T-helper 17 cell (primary cell): ENCODE measurements at places on chromosomes 2 and 18.

DNA sequence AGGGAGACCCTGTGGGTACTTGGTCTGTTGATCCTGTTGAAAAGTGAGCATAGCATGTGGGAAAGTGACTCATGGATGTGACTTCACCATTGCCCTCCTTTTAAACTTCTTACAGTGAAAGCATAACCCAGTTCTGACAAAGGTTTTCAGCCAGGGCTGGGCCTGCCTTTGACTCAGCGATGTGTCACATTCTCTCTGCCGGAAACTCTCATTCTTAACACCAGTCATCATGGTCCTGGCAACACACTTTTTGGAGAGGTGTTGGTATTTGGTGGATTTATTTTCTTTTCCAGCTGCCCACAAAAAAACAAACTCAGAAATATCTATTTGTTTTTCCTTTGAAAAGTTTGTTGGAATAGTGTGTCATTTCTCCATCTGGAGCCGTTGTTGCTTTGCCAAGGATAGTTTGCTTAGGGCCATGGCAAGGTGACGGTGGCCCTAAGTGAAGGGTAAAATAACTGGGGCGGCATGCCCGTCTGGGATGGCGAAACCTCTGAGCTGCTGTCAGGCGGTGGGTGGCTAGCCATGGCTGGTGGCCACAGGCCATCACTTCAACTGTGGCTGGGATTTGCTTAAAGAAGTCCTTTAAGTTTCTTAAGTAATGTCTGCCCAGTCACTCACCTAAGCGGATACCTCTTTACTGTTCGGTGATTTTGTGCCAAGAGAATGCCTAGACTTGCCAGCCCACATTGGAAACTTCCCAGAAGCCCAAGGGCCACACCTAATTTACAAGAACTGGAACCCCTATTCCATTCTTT is 123.3 kb downstream of the LTBP1 start:
- H3K4me1 ChIP-seq, result no peaks in the 10 kb centered on the region
- H3K27ac ChIP-seq, result no peak overlapping the region
- no peaks in the 10 kb centered on the region for H3K36me3 ChIP-seq
- H3K4me3 ChIP-seq, result no peak overlapping the region
- H3K27me3 ChIP-seq, result peaks cover 30% of the 10 kb centered on the region

GRCh38 chr2:41965173-41965908 is 82.5 kb upstream of the PKDCC start:
- no peak for DNase-seq
- H3K27ac ChIP-seq, result no peak overlapping the region
- H3K36me3 ChIP-seq, result peaks cover 2% of the 10 kb centered on the region
- H3K4me1 ChIP-seq, result peaks cover 10% of the 10 kb centered on the region

DNA sequence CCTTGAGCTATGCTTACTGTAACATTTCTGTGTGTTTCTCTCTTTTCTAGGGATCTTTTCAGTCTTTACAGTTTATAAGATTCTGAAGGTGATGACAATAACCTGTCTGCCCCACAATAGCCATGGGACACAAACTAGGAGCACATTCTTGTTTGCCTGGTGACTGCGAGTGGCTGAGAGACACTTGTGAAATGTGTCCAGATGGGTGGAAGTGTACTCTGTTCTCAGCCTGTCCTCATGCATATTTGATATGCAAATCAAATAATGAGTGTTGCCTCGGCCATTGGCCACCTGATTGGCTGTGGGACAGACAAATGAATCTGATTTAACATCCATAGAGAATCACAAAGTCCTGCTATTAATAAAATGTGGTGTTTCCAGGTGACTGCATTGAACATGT is 246.2 kb downstream of the HNMT start:
- no peaks in the 10 kb centered on the region for H3K4me1 ChIP-seq
- H3K27ac ChIP-seq, result no peak overlapping the region
- no peaks in the 10 kb centered on the region for H3K36me3 ChIP-seq
- DNase-seq, result no peak
- no peaks in the 10 kb centered on the region for H3K27me3 ChIP-seq
- no peak overlapping the region for H3K4me3 ChIP-seq

GRCh38 chr2:158046121-158046880 is 55.4 kb upstream of the UPP2 start:
- no peaks in the 10 kb centered on the region for H3K36me3 ChIP-seq
- peaks cover 5% of the 10 kb centered on the region for H3K4me1 ChIP-seq
- H3K27ac ChIP-seq, result no peak overlapping the region
- H3K27me3 ChIP-seq, result peaks cover 56% of the 10 kb centered on the region
- no peak overlapping the region for H3K4me3 ChIP-seq
- DNase-seq, result no peak

- H3K4me1 ChIP-seq, result peaks cover 8% of the 10 kb centered on the region
- no peak overlapping the region for H3K4me3 ChIP-seq
- no peak for DNase-seq
- H3K27ac ChIP-seq, result no peak overlapping the region
Measured at GRCh38 chr2:208250388-208250787, 4.5 kb downstream of the IDH1 start.

GRCh38 chr2:160288324-160288723 is 88.3 kb upstream of the ITGB6 start:
- peaks cover under 1% of the 10 kb centered on the region for H3K36me3 ChIP-seq
- H3K4me1 ChIP-seq, result peaks cover 13% of the 10 kb centered on the region
- no peak overlapping the region for H3K4me3 ChIP-seq
- H3K27me3 ChIP-seq, result no peaks in the 10 kb centered on the region

DNA sequence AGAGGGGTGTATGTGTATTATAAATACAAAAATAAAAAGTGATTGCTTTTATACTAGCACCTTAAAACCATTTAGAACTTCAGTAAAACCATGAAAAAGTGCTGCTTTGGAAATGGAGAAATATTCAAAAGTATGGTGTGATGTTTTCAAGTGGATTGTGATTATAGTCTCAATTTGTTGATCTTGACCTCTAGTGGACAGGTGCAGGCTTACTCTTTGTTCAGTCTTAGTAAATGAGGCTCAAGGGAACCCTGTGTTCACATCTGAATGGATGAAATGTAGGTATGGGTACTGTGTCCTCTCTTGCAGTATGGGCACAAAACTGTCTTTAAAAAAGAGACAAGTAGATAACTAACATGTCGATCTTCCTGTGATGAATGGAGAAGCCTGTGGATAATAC is 145.8 kb downstream of the MCFD2 start:
- no peak for DNase-seq
- H3K4me1 ChIP-seq, result peaks cover 7% of the 10 kb centered on the region
- no peak overlapping the region for H3K4me3 ChIP-seq
- no peak overlapping the region for H3K27ac ChIP-seq
- no peaks in the 10 kb centered on the region for H3K36me3 ChIP-seq

DNA sequence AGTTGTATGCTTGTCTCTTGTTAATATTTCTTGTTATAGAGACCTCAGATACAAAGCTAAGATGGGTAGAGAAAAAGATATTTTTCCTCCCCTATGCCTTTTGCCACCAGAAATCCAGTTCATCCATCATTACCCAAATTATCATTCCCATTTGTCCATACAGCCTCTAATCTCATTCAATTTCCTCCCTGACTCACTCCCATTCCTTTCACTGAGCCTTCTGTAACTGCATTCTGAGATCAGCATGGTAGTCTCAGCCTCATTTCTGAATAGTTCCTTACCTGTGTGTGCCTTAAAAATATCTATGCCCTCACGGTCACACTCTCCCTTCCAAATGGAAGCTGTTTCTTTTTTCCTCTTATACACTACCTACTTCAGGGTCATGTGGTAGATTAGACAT is 15.7 kb upstream of the PIK3C3 start:
- no peaks in the 10 kb centered on the region for H3K36me3 ChIP-seq
- H3K4me1 ChIP-seq, result peaks cover 7% of the 10 kb centered on the region
- peaks cover 37% of the 10 kb centered on the region for H3K27me3 ChIP-seq
- no peak overlapping the region for H3K27ac ChIP-seq
- no peak overlapping the region for H3K4me3 ChIP-seq

GRCh38 chr2:67865917-67866316 is 196.9 kb downstream of the C1D start:
- H3K27me3 ChIP-seq, result peaks cover 28% of the 10 kb centered on the region
- no peak for DNase-seq
- H3K27ac ChIP-seq, result no peak overlapping the region
- H3K4me1 ChIP-seq, result no peaks in the 10 kb centered on the region

- no peaks in the 10 kb centered on the region for H3K4me1 ChIP-seq
- no peak for DNase-seq
- H3K4me3 ChIP-seq, result no peak overlapping the region
- no peaks in the 10 kb centered on the region for H3K36me3 ChIP-seq
- H3K27me3 ChIP-seq, result peaks cover 13% of the 10 kb centered on the region
Measured at GRCh38 chr2:170887896-170888295, 41.2 kb upstream of the GORASP2 start.

DNA sequence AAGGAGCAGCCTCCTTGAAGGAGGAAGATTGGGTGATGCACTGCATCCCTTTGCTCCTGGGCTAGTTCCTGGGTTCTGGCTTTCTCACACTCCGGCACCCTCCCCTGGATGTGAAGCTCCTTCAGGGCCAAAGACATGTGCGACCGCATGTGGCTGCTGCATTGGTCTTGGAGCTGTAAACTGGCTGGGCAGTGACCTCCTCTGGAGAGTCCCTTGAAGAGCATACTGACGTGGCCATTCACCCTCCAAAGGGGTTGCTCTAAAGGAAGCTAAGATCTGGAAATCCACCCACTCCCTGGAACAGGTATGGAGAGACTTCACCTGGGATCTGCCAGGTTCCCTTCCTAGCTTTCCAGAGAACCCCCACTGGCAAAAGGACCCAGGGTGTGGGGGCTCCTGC is 62.1 kb downstream of the TMEM17 start:
- no peak overlapping the region for H3K27ac ChIP-seq
- H3K36me3 ChIP-seq, result no peaks in the 10 kb centered on the region
- no peak for DNase-seq
- no peaks in the 10 kb centered on the region for H3K4me1 ChIP-seq
- H3K4me3 ChIP-seq, result no peak overlapping the region
- peaks cover 30% of the 10 kb centered on the region for H3K27me3 ChIP-seq

DNA sequence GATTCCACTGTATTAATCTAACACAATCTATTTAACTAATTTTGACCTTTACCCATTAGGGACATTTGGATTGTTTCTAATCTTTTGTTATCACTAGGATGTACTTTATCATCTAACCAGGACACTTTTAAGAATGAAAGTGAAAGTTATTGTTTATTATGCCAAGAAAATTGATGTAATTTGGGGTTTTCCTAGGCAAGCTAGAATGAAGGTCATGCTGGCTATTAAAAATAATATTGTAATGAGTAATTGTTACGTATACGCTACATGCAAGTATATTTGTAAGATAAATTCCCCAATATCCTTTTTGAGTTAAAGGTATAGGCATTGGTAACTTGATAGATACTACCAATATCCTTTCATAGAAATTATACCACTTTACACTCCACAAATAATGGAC is 74.6 kb downstream of the COL5A2 start:
- no peak for DNase-seq
- peaks cover 5% of the 10 kb centered on the region for H3K4me1 ChIP-seq
- H3K27ac ChIP-seq, result no peak overlapping the region
- H3K4me3 ChIP-seq, result no peak overlapping the region
- no peaks in the 10 kb centered on the region for H3K27me3 ChIP-seq

- no peak overlapping the region for H3K27ac ChIP-seq
- H3K4me1 ChIP-seq, result no peaks in the 10 kb centered on the region
- no peaks in the 10 kb centered on the region for H3K36me3 ChIP-seq
- DNase-seq, result no peak
Measured at GRCh38 chr2:120921457-120921856, 185.8 kb downstream of the GLI2 start.

- peaks cover 7% of the 10 kb centered on the region for H3K27me3 ChIP-seq
- H3K4me3 ChIP-seq, result no peak overlapping the region
- no peak for DNase-seq
- no peak overlapping the region for H3K27ac ChIP-seq
Measured at GRCh38 chr2:30652271-30652915, 154.9 kb downstream of the CAPN13 start.

- no peaks in the 10 kb centered on the region for H3K4me1 ChIP-seq
- no peak overlapping the region for H3K27ac ChIP-seq
Measured at GRCh38 chr18:9055185-9055584, 47.3 kb upstream of the NDUFV2 start.

DNA sequence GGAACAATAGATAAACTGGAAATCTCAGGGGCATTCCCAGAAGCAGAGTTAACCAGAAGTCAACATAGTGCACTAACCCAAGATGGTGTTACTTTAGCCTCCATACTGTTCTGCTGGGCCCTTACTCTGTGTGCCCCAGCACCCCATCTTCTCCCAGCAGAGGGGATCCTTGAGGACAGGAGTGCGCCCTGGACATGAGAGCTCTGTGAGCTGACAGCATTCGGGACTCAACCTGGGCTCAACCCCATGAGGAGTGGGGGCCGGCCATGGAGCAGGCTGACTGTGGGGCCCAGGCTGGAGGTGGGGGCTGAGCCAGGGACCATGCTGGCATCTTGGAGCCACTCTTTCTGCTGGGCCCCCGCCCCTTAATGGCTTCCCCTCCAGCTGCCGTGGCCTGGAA is 156.3 kb upstream of the HS6ST1 start:
- peaks cover 4% of the 10 kb centered on the region for H3K36me3 ChIP-seq
- peaks cover 43% of the 10 kb centered on the region for H3K27me3 ChIP-seq
- no peak for DNase-seq
- H3K4me3 ChIP-seq, result no peak overlapping the region

GRCh38 chr2:192064459-192064858 is 130.3 kb downstream of the TMEFF2 start:
- H3K36me3 ChIP-seq, result no peaks in the 10 kb centered on the region
- H3K4me3 ChIP-seq, result no peak overlapping the region
- peaks cover 30% of the 10 kb centered on the region for H3K27me3 ChIP-seq
- no peak for DNase-seq

DNA sequence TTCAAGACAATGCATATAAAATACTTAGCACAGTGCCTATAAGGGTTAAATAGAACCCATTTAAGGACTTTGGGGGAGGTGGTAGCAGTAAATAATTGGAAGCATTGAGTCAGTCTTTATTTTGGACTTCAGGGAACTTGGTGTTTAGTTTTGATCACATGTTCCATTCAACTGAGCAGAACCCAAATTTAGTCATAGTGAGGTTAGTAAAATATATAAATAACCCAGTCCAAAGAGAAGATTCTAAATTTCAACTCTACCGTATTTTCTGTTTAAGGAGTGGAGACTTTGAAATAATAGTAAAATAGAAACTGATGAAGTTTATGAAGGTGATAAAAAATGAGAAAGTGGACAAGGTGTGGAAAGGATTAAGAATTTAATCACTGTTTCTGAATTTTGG is 19.7 kb downstream of the TWSG1 start:
- no peak overlapping the region for H3K27ac ChIP-seq
- H3K4me1 ChIP-seq, result no peaks in the 10 kb centered on the region
- no peak overlapping the region for H3K4me3 ChIP-seq
- DNase-seq, result no peak

- no peak overlapping the region for H3K4me3 ChIP-seq
- no peaks in the 10 kb centered on the region for H3K4me1 ChIP-seq
- DNase-seq, result no peak
Measured at GRCh38 chr18:22367303-22367702, 50.4 kb downstream of the CTAGE1 start.

- no peaks in the 10 kb centered on the region for H3K27me3 ChIP-seq
- peaks cover 35% of the 10 kb centered on the region for H3K4me1 ChIP-seq
- no peak overlapping the region for H3K4me3 ChIP-seq
- DNase-seq, result no peak
Measured at GRCh38 chr18:63237881-63238692, 81.5 kb downstream of the BCL2 start.
